ENCODE measurements at places on chromosomes 1 and 21.

GRCh38 chr1:172779491-172779890 is 120.6 kb downstream of the FASLG start:
- no peak for DNase-seq

DNA sequence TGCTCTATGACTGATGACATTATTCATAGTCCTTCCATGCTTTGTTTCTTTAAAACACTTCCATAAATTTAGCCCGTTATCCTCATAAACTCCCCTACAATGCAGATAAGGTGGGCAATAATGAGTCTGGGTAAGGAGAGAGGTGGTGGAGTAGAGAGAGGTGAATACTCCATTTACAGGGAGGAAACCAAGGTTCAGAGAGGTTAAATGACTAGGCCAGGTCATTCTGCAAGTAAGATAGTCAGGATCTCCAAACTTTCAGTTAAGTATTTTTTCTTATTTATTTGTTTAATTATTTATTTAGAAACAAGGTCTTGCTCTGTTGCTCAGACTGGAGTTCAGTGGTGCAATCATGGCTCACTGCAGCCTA is 26.1 kb downstream of the PAFAH2 start:
- no peak for DNase-seq

DNA sequence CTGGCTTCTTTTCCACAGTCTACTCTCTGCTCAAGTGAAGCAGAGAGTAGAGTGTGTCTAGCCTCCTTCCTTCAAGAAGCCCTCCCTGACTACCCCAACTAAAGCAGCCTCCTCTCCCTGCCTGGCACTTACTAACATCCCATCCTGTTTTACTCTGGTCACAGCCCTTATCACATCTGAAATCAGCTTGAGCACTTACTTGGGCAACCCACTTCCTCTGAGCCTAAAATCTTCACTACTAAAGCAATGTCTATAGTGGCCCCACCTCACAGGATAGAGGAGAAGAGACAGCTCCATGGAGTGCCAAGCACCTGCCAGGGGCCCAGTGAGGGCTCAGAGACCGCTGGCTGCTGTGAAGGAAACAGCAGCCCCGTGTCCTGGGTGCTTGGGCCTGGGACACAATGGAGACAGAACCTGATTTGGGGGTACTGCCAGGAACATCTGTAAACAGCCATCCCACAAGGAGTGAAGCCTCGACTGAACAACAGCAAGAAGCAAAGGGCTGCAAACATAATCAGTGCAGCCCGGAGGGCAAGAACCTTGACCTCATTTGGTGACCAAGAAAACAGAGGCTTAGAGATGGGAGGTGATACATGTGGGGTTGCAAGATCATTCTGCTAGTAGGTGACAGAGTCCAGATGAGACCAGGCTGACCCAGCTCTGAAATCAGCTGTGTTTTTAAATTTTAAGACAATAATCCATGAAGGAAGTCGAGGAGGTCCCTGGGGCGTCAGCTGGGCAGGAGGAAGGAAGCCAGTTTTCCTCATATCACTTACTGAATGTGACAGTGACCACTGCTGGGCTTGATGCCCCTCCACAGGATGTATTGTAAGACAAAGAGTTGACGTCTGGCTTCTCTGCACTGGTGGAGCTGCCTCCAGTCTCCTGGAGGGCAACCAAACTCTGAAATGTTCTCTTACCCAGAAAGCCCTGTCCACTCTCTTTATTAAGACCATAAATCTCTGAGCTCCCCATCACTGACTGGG is 710.6 kb downstream of the MATN1 start:
- no peak for DNase-seq

GRCh38 chr21:44846485-44847260 is 26.8 kb downstream of the PTTG1IP start:
- no peak for DNase-seq

GRCh38 chr1:215018555-215018954 is 64.0 kb upstream of the KCNK2 start:
- DNase-seq: no peak
